H9 (cell line): ENCODE measurements at places on chromosomes 13 and 19. TPM values are rescaled to one million over a fixed set of nuclear protein-coding genes. Genes with fewer than 3 reads are reported as not detected.

DNA sequence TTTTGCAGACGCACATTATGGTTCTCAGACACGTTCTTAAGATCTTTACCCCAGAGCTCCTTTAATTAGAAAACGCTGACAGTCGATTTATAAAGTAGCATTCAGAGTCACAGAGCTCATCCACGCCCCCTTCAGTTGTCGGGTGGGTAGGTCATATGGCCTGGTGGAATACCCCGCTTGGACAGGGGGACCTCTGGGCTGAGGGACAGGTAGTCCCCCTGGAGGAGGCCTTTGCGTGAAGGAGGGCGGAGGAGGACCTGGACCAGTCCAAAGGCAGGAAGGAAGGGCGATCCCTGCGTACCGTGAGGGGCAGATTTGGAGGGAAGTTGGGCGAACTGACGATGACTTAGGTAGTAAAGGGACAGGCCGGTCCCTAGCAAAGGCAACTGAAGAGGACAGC, 20.5 kb downstream of the VASP start:
- peaks cover 3% of the 10 kb centered on the region; the same call in 1 of the 2 replicates for H3K27me3 ChIP-seq
- H3K36me3 ChIP-seq: peaks cover 30% of the 10 kb centered on the region
- H3K4me1 ChIP-seq: no peaks in the 10 kb centered on the region

- H3K27me3 ChIP-seq: no peaks in the 10 kb centered on the region
- no peak for DNase-seq
- H3K27ac ChIP-seq: no peak overlapping the region
- H3K4me1 ChIP-seq: no peaks in the 10 kb centered on the region
- no peak overlapping the region for H3K4me3 ChIP-seq
- peaks cover 22% of the 10 kb centered on the region for H3K36me3 ChIP-seq
These were observed 8.5 kb downstream of the CBARP start for GRCh38 chr19:1229056-1229923.

Gene IGFL1
- total RNA-seq: not detected in 2 replicates

- H3K36me3 ChIP-seq: no peaks in the 10 kb centered on the region
- no peaks in the 10 kb centered on the region; the same call in 1 of the 2 replicates for H3K27me3 ChIP-seq
- DNase-seq: no peak
- peaks cover 2% of the 10 kb centered on the region for H3K4me1 ChIP-seq
- H3K4me3 ChIP-seq: no peak overlapping the region
- no peak overlapping the region for H3K27ac ChIP-seq
These were observed 525.9 kb downstream of the FGF9 start for GRCh38 chr13:22196777-22197176.

DNA sequence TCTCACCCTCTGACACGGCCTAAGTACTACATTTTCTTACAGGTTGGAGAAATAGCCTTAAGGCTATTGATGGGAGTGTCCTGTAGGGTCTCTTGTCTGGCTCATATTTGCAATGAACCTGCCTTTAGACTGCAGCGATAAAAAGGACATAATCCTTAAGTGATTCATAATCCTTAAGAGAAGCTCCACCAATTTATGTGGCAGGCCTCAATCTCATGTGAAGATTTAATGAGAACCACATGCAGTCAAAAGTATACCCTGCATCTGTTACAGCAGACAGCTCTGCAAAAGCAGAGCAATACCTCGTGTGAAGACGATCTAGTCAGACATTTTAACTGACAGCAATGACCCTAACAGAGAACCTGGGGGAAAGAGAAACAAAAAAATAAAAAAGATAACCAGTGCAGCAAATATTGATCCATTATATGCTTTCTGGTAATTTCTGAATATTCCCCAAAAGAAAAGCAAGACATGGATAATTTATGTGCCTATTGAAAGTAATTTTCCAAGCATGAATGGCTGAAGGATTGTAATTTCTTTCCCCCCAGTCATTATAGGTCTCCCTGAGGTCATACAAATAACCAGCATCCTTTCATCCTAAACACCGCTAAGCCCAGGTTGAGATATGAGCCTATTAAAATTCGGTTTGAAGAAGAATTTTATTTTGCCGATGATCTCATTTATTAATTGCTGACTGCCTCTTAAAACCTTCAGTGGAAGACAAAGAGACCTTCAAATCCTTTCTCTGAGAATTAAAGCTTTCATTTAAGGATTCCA, 321.8 kb upstream of the NBEA start:
- peaks cover 5% of the 10 kb centered on the region; the same call in 1 of the 2 replicates for H3K4me1 ChIP-seq
- H3K4me3 ChIP-seq: no peak overlapping the region
- no peaks in the 10 kb centered on the region for H3K36me3 ChIP-seq
- no peak for DNase-seq
- H3K27ac ChIP-seq: no peak overlapping the region

Gene ZNF492
- total RNA-seq: not detected in 2 replicates
